ENCODE measurements at places on chromosomes 2 and 18.

DNA sequence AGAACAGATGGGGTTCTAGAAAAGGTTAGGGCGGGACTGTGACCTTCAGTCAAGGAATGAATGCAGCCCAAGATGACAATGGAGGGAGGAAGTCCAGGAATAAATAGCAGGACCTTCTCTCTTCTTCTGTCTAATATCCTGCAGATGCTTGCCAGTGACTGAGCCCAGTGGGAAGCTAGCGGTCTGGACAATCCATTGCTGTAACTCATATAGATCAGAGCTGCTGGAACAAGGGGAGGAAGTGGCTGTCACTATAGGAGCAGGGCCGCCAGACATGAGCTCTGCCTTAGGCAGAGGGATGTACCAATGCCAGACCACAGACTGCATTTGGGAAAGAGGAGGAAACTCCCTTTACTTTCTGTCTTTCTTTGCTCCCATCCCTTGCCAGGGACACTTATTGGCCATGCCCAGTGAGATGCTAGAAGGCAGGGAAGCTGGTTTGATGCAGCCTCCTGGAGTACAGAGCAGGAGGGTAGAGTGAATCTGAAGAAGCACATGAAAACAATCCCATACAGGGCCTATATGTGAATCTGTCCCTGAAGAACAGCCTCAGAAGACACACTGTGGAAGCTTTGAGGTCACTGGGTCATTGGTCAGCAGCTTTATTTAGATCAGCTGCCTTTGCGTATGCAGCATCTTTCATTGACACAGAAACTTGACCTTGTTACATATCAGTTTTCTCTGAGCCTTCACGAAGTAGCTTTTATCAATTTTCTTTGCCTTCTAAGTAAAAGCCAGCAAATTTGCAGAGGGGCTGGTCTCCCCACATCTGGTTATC is 65.4 kb downstream of the CCDC85A start:
- DNase-seq = no peak

- no peak for DNase-seq
These were observed 132.1 kb upstream of the EPC2 start for GRCh38 chr2:148512501-148512900.

GRCh38 chr2:143545949-143546255 is 416.7 kb downstream of the ARHGAP15 start:
- no peak for DNase-seq

DNA sequence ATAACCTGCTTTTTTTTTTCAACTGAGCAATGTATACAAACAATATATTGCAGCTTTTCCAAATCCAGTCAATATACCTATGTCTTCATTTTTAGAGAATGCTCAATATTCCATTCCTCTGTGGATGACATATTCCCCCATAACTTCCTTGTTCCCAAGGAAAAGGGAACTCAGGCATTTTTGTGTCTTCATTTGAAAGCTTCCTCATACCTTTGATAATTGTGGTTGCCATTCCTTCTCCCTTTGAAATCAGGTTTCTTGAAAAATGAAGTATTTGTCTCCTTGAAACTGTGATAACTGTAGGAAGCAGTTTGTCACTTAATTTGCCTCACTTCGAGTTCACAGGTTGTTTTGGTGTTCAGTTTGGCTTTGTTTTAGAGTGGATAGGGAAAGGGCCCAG is 13.5 kb downstream of the ELAC1 start:
- no peak for DNase-seq

DNA sequence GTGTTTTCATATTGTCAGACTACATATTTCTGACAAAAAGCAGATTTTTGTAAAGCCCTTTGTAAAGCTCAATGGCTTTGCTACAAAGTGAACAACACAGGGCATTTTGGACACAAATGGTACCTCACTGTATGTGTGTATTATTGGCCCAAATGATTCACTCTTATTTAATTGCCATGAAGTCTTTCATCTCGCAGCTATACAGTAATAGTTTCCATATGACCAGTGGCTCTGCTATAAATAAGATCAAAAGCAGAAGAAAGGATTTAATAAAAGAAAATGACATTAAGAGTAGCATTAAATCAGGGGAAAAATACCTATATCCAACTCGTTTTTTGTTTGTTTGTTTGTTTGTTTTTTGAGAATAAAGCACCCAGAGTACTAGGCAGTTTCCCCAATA is 284.0 kb upstream of the CCDC68 start:
- DNase-seq = no peak

- DNase-seq = no peak
These were observed 14.4 kb downstream of the IWS1 start for GRCh38 chr2:127511917-127512316.

DNA sequence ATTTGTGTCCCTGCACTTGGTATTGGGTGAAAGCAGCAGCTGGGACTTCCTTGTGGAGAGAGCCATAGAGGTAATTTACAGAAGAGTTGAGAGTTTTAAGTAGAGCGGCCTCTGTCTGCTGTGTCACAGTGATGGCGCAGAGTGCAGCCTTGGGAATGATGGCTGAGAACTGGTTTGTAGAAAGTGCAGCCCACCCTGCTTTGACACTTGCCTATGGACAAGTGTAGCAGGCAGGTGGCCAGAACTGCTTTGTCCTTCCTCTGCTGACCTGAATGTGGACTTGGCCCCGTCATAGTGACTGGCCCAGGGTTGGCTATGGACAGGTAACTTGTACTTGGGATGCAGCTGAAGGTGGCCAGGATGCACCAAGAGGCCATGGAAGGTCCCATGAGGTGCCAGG is 6.4 kb upstream of the ANO7 start:
- DNase-seq = no peak

- no peak for DNase-seq
These were observed 12.9 kb upstream of the MARCO start for GRCh38 chr2:118929059-118929458.

- no peak for DNase-seq
These were observed 109.9 kb downstream of the MSTN start for GRCh38 chr2:189952536-189953109.

- no peak for DNase-seq
These were observed 481.1 kb upstream of the HS6ST1 start for GRCh38 chr2:128799730-128800129.

DNA sequence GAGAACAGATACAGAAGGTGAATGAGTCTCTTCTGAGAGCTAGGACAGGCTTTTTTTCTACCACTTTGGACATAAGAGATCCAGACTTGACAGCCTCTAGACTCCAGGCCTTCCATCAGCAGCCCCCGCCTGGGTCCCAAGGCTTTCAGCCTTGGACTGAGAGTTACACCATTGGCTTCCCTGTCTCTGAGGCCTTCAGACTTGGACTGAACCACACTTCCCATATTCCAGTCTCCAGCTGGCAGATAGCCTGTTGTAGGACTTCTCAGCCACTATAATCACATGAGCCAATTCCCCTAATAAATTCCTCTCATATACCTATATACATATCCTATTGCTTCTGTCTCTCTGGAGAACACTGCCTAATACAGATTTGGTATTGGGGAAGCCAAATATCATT is 128.2 kb downstream of the MCFD2 start:
- no peak for DNase-seq

Data from activated CD4-positive, alpha-beta T cell treated with anti-CD3 and anti-CD28 coated beads, Interleukin-2, amount 10 ng/mL, durations not matched to agents 7 days and 5 days (primary cell).